ENCODE measurements at places on chromosomes 13 and 19.

- DNase-seq, result no peak
These were observed at the start of gene TLE2 for GRCh38 chr19:3029065-3029923. Gene TLE2 (minus strand): TSS chr19:3029280. CDS start chr19:3028904, 376 bp downstream.

- no peak for DNase-seq
These were observed 364.5 kb downstream of the DNAJC15 start for GRCh38 chr13:43387880-43388279.

DNA sequence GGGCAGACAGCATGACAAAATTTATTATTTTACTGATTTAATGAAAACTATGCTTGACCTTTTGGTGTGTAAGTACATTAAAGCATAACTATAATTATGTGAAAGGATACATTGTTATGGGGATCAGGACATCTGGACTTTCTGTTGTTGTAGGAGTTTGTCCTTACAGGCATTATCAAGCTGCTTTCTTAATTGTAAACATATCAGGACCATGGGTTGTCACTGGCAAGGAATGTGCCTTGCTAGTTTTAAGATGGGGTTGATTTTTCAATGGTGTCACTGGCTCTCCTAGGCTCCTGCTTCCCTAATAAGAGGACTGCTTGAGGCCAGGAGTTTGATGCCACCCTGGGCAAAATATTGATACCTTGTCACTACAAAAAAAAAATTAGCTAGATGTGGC is 32.6 kb downstream of the KBTBD6 start:
- DNase-seq, result no peak

DNA sequence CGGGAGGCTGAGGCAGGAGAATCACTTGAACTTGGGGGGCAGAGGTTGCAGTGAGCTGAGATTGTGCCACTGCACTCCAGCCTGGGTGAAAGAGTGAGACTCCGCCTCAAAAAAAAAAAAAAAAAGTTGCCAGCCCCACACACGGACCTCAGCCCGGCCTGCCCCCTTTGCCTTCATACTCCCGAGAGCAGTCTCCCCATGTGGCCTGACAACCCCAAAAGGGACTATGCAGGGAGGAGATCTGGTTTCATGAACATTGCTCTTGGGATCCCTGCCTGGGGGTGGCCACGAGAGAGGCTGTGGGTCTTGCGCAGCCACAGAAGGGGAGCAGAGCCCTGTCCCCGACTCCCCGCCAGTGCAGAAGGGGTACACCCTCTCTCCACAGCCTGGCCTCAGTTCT is 30.9 kb upstream of the ADGRE5 start:
- no peak for DNase-seq

DNA sequence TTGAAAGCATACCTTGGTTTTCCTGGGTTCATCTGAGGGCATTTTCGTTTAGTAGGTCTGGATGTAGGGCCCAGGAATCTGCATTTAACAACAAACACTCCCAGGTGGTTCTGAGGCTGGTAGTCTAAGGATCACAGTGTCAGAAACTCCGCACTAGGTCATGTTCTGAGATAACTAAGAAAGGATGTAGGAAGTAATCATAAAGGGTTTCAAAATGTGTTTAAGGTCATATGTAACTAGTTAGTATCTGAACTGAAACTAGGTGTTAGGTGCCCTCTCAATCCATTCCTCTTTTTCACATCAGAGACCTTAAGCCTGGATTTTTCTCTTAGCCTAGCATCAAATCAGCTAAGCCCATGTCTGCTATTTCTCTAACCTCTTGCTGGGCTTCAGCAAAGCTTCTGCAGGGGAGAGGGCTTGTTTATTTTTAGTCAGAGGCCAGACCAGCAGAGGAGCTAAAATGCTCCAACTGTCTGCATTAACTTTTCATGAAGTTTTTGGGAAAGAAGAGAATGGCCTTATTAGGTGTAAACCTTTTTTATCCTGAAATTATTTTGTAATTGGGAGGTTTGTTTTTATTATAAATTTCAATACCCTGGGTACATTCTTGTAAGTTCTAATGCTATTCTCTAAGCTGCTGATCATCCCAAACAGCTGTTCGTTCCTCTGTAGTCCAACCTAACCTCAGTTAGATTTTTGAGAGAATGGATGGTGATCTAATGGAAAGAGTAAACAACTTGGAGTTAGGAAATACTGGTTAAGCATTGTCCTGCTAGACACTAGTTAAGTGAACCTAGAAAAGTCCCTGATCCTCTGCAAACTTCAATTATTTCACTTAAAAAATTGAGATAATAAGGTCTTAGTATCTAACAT is 262.8 kb upstream of the RFC3 start:
- no peak for DNase-seq

GRCh38 chr13:57629391-57629804 is 2.1 kb upstream of the PCDH17 start:
- no peak for DNase-seq

GRCh38 chr13:79468819-79469218 is 12.1 kb upstream of the NDFIP2 start:
- no peak for DNase-seq

GRCh38 chr13:84672616-84673015 is 790.3 kb upstream of the SLITRK1 start:
- no peak for DNase-seq

- no peak for DNase-seq
These were observed 667 bp downstream of the ZNF878 start for GRCh38 chr19:12052091-12052496.

DNA sequence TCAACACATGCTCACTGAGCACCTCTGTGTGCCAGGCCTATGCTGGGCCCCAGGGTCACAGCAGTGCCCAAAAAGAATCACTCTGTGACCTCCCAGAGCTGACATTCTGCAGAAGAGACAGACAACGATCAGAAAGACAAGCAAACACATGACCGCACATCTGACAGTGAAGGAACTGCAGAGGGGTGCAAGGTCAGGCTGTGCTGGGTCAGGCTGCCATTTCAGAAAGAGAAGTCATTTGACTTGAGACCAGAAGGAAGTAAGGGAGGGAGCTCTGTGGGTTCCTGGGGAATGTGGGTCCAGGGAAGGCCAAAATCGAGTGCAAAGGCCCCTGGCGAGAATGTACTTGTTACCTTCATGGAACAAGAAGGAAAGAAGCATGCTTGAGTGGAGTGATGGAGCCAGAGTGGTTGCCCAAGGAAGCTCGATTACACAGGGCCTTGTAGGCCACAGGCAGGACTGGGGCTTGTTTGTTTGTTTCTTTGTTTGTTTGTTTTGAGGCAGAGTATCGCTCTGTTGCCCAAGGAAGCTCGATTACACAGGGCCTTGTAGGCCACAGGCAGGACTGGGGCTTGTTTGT is 11.4 kb upstream of the CD22 start:
- DNase-seq, result no peak

DNA sequence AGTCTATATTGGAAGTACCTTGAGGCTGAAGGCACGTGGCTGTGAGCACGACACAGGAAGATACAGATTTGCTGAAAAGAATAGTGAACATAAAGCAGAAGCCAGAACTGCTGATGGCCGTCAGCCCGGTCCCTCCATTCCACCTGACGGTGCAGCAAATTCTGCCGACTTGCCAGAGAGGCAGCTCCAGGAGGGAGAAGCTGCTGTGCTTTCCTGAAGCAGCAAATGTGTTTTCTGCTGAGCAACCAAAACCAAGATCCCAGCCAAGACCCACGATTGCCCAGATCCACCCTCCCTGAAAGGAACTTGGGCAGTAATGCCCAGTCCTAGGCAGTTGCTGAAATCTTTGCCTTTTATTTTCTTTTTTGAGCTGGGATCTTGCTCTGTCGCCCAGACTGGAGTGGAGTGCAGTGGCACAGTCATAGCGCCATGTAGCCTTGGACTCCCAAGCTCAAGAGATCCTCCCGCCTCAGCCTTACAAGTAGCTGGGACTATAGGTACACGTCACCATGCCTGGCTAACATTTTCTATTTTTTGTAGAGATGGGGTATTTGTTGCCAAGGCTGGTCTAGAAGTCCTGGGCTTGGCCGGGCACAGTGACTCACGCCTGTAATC is 7.0 kb upstream of the RCN3 start:
- no peak for DNase-seq

DNA sequence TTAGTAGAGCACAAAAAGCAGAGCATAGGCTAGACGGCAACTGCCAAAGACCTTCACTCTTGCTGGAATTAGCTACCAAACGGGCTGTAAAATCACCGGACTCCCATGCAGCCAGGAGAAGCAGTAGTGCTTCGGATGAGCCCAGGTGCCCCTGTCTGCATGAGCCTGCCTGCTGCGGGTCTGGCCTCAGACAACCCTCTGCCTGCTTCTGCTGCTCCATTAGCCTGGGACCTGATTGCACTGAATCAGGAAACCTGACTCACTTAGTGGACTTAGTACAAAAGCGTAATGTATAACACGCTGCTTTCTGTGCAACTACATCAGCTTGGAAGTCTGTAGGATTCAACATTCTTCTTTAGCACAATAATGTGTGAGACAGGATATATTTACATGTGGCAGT is 170.0 kb downstream of the LMO7 start:
- no peak for DNase-seq

- no peak for DNase-seq
These were observed 383.0 kb downstream of the SLITRK1 start for GRCh38 chr13:83499286-83499685.

GRCh38 chr19:21423057-21424041 is 26.4 kb downstream of the ZNF493 start:
- DNase-seq, result no peak

DNA sequence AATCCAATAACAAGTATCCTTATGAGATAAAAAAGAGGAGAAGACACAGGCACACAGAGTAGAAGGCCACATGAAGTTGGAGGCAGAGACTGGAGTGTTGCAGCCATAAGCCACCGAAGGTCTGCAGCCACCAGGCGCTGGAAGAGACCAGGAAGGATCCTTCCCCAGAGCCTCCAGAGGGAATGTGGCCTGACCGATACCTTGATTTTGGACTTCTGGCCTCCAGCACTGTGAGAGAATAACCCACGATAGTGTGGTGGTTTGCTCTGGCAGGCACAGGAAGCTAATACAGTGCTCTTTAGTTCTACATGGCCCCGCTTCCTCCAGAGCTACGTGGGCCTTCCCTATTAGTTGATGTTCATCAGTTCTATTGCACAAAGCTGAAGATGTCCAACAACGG is 15.3 kb upstream of the SULT2A1 start:
- DNase-seq, result no peak

DNA sequence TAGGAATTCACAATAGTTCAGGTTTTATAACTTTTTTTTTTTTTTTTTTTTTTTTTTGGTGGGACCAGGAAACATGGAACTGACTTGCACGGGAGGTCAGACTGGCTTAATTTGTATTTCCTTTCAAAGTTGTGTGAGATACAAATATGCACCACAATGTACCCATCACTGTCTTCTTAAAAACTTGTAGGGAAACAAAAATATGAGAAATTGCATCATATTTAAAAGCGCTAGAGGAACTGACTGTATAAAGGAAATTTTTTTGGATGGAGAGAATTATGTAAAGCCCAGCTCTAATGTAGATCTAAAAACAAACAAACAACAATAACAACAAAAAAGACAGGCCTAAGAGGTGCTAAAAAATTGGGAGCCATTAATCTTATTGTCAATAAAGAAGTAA is 246.5 kb downstream of the DCT start:
- no peak for DNase-seq

DNA sequence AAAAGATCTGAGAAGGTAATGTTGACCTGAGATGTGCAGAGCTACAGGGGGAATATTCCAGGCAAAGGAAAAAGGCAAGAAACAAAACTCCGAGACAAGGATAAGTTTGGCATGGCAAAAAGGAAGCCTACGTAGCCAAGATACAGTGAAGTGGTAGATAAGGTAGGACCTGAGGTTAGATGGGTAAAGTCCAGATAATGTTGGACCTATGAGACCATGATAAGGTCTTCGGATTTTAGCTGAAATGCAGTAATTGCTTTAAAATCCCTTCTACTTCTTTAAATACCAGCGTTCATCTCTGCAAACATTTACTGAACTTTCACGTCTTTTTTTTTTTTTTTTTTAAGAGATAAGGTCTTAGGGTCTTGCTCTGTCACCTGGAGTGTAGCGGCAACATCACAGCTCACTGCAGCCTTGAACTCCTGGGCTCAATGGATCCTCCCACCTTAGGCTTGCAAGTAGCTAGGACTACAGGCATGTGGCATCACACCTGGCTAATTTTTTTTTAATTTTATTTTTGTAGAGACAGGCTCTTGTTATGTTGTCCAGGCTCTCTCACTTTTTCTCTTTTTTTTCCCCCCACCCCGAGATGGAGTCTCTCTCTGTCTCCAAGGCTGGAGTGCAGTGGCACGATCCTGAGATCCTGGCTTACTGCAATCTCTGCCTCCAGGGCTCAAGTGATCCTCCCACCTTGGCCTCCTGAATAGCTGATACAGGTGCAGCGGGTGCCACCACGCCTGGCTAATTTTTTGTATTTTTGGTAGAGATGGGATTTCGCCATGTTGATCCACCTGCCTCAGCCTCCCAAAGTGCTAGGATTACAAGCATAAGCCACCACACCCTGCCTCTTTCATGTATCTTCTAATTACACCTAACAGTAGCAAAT is 4.2 kb upstream of the WBP4 start:
- DNase-seq, result no peak

GRCh38 chr19:27740396-27740795 is 1472.6 kb downstream of the UQCRFS1 start:
- DNase-seq, result no peak

DNA sequence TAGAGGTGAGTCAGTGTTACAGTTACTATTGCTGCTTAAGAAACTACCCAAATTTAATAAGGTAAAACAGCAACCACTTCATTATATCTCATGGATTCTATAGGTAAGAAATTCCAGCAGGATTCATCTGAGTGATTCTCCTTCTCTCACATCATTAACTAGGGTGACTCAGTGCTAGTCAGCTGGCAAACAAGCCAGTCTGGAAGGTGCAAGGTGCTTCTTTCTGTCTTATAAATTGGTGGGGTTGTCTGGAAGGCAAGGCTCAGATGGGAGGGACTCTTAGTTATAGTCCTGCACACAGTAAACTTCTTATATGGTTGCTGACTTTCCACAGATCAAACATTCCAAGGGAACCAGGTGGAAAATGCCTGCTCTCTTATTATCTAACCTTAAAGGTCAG is 484.5 kb downstream of the GPC5 start:
- DNase-seq, result no peak

- DNase-seq, result no peak
These were observed 12.9 kb upstream of the GIPR start for GRCh38 chr19:45655073-45655472.

DNA sequence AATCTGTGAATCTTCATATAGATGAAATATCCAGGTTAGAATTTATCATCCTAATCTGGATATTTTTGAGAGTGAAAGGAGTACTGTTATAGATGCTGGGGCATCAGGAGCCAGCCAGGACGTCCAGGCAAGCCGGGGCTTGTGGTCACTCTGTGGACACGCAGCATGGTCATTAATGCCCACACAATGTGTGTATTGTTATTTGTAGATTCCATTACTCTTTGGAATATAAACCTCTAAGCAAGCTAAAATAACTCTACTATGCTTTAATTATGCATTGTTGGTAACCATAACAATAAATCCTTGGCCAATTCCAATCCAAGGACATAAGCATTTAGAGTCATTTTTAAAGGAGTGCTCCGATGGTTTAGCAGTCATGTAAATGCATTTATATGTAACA is 137.9 kb downstream of the TM9SF2 start:
- no peak for DNase-seq

- no peak for DNase-seq
These were observed 392.8 kb downstream of the SLITRK6 start for GRCh38 chr13:85406269-85406975.

All from CD8-positive, alpha-beta memory T cell (primary cell).